ENCODE measurements at places on chromosomes 7 and 10. TPM values are rescaled to one million over a fixed set of nuclear protein-coding genes. Genes with fewer than 3 reads are reported as not detected.

GRCh38 chr10:11724938-11725776 is 17.0 kb upstream of the ECHDC3 start:
- peak; percentile 63 for DNase-seq

DNA sequence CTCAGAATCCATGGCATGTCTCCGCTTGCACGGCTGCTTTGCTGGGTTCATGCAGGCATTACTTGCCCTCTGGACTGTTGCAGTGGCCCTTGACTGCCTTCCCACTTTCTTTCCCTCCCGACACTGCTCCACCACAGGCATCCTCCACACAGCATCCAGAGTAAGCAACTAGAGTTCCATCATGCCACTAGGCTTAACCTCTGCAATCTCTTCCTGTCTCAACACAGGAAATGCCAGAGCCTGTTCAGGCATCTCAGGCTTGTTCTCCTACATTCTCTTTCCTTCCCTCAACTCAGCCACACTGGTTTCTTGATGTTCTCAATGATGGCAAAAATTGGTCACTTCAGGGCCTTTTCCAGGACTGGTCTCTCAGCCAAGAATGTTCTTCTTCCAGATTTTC is 284.5 kb upstream of the KLF6 start:
- no peak for DNase-seq

GRCh38 chr10:127850944-127851343 is 41.8 kb downstream of the CLRN3 start:
- DNase-seq, result no peak

GRCh38 chr10:10845826-10846503 is 171.7 kb upstream of the CELF2 start:
- peak; percentile 26 for DNase-seq

Gene ZFAND2A
- 13.3 TPM for total RNA-seq

Gene SYCE1
- not detected for total RNA-seq

Gene DGKB
- 2.2 TPM for total RNA-seq

Gene STAG3
- total RNA-seq, result 1.2 TPM
